ENCODE measurements at places on chromosomes 6 and 20.

DNA sequence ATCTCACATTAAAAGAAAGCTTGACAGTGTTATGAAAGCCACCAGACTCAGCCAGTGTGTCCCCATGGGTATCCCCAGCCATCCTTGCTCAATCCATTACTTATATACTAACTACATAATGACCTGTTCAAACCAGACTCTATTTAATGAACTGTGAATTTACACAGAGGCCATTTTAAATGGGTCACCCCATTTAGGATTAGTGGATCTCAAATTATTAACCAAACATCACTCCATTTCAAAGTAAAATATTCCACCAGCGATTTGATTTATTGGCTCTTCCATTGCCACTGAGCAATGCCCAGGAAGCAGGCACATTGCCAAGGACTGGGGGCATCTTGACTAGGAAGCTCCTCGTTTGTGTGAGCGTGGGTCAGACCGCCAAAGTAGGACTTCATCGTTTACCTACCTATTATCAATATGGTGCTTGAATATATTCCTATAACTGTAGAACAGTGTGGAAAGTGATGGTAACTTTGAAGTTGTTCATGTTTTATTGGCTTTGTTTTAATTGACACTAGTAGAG, 15.5 kb upstream of the NPEPL1 start:
- DNase-seq = no peak

GRCh38 chr6:3516092-3516491, 59.2 kb upstream of the SLC22A23 start:
- DNase-seq = no peak

GRCh38 chr6:26299286-26300042, 65.5 kb upstream of the BTN3A2 start:
- DNase-seq = no peak

- no peak for DNase-seq
These were observed 6.6 kb upstream of the TP53RK start for GRCh38 chr20:46695892-46696291.

- no peak for DNase-seq
These were observed 12.0 kb downstream of the XRN2 start for GRCh38 chr20:21315138-21315537.

DNA sequence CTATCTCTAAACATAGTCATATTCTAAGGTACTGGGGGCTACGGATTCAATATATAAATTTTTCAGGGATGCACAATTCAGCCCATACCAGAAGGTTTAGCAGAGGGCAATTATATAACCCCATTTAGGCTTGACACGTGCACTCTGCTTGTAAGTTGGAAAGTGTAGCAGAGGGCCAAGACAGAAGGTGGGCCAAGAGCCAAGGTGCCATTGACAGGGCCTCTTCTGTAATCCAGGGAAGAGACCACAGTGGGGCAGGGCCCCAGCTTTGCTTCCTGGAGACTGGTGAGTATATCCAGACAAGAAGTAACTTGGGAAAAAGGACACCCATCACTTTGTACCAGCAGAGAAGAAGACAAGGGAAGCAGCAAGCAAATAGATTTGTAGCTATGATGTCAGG, 672.4 kb upstream of the MARCKS start:
- no peak for DNase-seq

DNA sequence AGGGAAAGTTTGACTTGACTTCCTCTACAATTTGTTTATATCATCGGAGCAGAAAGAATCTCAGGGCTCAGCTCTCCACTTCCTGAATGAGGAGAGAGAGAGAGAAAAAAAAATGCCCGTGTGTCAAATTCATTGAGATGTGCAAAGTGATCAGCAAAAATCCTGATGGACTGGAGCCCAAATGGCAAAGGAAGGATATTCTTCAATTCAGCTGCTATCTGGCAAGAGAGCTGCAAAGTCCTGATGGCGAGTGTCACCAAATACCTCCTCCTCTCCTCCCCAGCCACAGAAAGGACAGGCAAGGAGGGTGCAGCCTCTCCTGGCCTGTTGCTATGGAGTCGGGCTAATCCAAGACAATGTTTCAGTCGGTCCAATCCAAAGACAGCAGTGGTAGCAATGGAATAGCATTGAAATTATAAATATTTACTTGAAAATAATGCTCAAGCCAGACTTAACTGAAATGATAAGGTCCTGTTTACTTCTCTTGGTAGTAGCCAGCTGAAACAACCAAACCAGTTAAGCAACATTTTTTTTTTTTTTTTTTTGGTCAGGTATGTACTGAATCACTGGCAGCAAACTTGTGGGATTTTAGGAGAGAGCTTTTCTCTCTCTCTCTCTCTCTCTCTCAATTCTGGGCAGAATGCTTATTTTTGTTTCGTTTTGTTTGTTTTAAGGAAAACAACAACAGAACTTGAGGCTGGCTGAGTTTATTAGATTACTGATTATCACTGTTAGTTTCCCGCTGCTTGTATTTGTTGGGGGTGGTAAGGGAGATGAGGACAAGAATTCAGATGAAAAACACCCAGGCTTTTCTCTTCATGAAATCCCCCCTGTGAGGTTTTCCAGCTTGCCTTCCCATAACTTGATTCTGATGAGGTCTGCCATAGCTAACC, 204.2 kb downstream of the BCAS1 start:
- DNase-seq = no peak

- no peak for DNase-seq
These were observed 82.6 kb downstream of the INSM1 start for GRCh38 chr20:20450521-20450920.

GRCh38 chr20:34171640-34172039, 59.6 kb upstream of the EIF2S2 start:
- DNase-seq = no peak

DNA sequence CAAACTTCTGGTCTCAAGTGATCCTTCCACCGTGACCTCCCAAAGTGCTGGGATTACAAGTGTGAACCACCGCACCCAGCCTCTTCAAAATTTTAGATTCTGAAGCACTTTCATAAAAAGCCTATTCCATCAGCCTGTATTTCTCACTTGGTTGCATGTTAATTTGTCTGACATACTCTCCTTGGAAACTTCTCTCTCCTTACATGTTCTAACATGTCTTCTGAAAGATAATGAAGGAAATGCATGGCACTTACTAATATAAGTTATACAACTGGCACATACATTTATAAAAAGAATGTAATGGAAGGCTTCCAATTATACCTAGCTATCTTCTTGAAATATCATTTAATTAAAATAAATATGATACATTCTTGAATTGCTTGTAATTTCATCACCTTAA, 597.5 kb downstream of the TBC1D32 start:
- no peak for DNase-seq

DNA sequence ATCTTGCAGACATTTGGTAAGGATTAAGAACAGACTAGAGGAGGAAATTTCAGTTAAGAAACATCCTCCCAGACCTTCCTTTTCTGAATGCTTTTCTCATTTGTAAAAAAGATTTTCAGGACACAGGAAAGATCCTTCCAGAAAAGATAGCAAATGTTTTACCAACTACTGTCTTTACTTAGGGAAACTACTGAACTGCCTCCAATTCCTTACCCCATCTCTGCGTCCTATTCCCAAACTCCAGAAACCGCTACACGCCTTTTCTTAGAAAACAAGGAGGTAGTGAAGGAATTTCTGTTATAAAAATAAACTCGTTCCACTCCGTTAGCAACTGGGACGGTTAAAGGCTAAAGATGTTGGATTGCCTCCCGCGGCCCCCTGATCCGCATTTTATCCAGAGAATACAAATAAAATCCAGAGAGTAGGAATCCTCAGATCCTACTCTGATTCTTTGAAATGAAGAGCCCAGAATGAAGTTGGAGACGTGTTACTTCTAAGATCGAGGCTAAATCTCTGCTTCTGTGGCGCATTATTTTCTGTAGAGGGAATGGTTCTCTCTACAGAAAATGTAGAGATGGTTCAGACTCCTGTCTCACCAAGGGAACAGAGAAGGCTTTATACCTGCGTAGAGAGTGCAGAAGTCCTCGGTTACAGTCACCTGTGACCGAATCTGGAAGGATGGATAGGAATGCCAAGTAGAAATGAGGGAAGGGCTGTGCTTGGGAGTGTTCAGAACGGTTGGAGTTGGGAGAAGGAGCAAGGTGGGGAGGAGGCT, 133.0 kb downstream of the GPX5 start:
- no peak for DNase-seq

DNA sequence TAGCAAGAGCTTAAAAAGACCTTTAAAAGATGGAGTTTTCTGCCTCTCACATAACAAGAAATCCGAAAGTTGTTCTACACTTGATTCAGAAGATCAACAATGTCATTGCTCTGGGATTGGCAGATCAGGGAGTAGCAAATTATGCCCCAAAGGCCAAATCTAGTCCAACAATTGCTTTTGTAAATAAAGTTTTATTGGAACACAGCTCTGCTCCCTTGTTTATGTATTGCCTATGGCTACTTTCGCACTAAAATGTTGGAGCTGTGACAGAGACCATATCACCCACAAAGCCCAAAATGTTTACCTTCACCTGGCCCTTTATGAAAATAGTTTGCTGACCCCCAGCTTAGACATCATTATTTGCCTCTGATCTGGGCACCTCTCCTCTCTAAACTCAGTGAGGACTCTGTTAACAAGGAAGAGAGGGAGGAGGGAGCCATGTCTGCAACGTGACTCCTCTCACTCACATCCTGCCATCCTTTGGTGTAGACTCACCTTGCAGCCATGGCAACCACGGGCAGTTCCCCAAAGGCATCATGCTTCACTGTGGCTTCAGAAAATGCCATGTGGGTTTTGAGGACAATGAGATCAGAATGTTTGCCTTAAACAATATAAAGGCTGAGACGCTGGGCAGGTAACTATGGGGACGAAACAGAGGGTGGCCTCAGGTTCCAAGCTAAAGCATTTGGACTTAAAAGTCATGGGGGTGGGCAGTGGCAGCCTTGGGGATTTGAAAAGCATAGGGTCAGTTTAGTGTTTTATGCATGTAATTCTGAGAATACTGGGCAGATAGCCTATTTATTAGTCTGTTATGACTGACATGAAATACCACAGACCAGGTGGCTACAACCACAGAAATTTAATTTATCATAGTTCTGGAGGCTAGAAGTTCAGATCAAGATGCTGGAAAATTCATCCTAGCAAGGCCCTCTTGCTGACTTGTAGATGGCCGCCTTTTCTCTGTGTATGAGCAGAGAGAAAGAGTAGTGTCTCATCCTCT, 149.7 kb upstream of the TNFAIP3 start:
- no peak for DNase-seq

- no peak for DNase-seq
These were observed 358.2 kb upstream of the ID4 start for GRCh38 chr6:19478992-19479391.

DNA sequence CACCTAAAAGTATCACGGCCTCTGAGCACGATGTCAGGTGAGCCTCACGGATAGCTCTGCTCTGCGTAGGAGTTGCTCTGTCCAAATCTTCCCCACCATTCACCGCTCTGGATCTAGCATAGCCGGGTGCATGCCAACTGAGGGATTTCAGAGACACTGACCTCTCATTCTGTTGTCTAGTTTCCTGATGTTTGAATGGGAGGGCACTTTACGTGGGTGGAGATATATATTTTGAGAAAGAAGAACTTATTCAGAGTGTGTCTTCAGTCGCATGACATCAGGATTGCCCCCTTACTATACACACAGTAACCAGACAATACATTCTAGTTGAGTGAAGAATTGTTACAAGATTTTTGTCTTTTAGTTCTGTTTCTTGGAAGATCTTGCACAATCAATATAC, 96.5 kb upstream of the CITED2 start:
- no peak for DNase-seq

GRCh38 chr6:116115781-116116180, 10.2 kb downstream of the COL10A1 start:
- DNase-seq = no peak

DNA sequence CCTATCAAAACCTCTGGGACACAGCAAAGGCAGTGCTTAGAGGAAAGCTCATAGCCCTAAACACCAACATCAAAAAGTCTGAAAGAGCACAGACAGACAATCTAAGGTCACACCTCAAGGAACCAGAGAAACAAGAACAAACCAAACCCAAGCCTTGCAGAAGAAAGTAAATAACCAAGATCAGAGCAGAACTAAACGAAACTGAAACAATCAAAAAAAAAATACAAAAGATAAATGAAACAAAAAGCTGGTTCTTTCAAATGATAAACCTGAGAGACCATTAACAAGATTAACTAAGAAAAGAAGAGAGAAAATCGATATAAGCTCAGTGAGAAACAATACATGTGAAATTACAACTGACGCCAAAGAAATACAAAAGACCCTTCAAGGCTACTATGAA, 34.8 kb upstream of the RUNX2 start:
- DNase-seq = no peak

- DNase-seq = no peak
These were observed 146.1 kb downstream of the NFATC2 start for GRCh38 chr20:51396365-51396909.

DNA sequence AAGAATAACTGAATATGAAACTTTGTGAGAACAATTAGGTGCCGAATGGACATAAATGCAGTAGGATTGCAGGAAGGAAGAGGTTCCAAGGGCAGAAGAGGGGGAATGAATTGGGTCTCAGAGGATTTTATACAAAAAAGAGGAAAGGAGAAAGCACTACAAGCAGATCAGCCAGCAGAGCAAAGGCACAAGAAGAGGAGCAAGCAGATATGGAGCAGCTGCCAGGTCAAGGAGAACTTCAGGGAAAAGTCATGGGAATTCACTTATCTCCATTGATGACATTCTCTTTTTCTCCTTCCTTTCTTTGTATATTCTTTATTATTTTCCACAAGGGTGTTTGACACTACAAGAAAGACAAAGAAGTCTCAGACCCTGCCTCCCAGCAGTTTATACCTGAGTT, 9.6 kb downstream of the DSE start:
- DNase-seq = no peak

GRCh38 chr6:165573671-165574070, 89.4 kb downstream of the PDE10A start:
- DNase-seq = no peak

DNA sequence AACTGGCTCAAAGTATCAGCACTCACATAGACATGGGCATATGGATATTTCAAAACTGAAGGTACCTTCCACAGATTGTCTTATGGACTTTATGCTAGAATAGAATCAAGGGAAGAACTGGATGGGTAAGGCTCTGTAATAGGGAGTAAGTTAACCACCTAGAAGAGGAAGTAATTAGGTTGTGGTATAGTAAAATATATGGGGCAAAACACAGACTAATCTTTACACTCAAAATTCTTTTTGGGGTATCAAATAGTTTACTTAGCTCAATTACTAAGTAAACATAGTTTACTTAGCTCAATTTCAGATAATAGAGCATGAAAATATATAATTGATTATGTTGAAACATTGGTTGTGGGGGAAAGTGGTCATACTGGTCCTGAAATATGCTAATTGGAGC, 94.2 kb upstream of the ATXN1 start:
- DNase-seq = no peak

GRCh38 chr6:7806711-7807110, 80.8 kb downstream of the BMP6 start:
- no peak for DNase-seq

GRCh38 chr20:49207076-49207475, 12.1 kb upstream of the DDX27 start:
- no peak for DNase-seq

GRCh38 chr20:8547035-8547650, 415.1 kb downstream of the PLCB1 start:
- DNase-seq = no peak

- no peak for DNase-seq
These were observed 4.9 kb upstream of the CDSN start for GRCh38 chr6:31125162-31125561.

Measured in activated CD8-positive, alpha-beta memory T cell treated with anti-CD3 and anti-CD28 coated beads for 48 hours (primary cell).